Activated T-cell treated with anti-CD3 and anti-CD28 coated beads, Interleukin-2, amount 50 U/mL, for 48 hours (primary cell): ENCODE measurements at places on chromosomes 1 and 21.
A peak's percentile ranks its signal among the peaks of the same experiment; 100 is the strongest.

- no peak for DNase-seq
Observed at GRCh38 chr21:43890042-43890441, 25.0 kb downstream of the AGPAT3 start.

DNA sequence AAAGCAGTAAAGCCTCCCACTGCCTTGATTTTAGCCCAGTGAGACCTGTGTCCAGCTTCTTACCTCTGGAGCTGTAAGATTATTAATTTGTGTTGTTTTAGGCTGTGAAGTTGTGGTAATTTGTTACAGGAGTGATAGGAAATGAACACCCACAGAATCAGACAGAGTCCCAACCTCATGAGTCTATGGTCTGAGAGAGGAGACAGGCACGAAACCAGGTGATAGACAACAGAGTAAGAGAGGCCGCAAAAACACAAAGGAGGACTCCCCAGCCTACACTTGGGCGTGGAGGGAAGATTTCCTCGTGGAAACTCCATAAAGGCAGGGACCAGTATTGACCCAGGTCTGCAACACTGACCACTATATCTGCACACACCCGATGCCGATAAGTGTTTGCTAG is 234.6 kb upstream of the JUN start:
- DNase-seq, result no peak

DNA sequence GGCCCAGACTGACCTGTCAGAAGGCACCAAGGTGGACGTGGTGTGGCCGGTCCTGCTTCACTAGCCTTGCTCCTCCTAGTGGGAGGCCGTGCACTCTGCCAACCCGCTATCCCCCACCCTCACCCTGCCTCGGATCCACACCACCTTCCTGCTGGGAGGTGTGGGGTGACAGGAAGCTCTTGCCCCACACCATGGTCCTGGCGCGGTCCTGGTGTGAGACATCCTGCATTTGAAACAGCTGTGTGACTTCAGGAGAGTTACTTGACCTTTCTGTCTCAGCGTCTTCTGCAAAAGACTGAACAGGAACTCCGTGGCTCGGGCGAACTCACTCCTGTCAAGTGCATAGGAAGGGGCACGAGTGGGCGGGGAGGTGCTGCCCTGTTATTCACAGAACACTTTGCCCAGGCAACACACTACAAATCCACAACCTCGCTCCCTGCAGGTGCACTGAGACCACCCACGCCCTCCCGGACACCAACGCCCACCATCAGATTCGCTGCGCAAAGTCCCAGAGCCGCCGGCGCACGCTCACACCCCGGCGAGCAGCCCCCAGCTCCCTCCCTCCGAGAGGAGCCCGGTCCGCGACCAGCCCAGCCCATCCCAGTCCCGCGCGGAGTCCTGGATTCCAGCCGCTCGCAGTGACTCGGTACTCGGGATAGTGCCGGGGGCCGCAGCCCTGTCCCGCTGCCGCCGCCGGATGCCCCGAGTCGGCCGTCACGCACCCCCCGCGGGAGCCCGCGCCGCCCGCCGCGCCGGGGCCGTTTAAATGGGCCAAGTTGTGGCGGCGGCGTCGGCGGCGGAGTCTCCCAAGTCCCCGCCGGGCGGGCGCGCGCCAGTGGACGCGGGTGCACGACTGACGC is at the start of gene SAMD11:
TSS of gene SAMD11 (plus strand) at position 793 of the 860 bp plus-strand sequence. CDS start 509 bp downstream, outside the sequence.
- DNase-seq, result peak; percentile 71

GRCh38 chr1:119250299-119250698 is 109.8 kb upstream of the WARS2 start:
- DNase-seq, result no peak

- no peak for DNase-seq
Observed at GRCh38 chr1:152487871-152488270, 22.7 kb upstream of the LCE5A start.

GRCh38 chr1:209542585-209542984 is 40.9 kb upstream of the CAMK1G start:
- no peak for DNase-seq

DNA sequence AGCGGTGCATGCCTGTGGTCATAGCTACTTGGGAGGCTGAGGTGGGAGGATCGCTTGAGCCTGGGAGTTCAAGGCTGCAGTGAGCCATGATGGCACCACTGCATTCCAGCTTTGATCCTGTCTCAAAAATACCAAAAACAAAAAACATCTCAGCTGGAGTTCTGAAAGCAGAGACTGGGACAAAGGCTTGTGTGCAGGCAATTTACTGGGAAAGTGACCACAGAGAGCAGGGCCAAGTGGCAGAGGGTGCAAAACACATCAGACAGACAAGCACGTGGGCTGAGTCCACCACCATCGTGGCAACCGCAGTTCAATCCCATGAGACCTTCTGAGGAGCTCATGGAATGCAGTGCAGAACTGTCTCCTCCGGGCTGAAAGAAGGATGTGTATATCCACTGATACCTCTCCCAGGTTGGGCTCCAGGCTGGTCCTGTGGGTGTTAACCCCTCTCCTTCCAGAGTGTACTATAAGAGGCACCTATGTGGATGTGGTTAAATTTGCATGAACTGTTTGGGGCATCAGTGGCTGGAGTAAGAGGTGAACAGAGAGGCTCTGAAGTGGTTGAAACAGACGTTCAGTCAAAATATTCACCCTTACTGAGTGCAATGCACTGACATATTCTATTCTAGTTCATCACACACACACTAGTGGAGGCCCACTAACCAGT is 10.8 kb downstream of the PIGP start:
- no peak for DNase-seq

DNA sequence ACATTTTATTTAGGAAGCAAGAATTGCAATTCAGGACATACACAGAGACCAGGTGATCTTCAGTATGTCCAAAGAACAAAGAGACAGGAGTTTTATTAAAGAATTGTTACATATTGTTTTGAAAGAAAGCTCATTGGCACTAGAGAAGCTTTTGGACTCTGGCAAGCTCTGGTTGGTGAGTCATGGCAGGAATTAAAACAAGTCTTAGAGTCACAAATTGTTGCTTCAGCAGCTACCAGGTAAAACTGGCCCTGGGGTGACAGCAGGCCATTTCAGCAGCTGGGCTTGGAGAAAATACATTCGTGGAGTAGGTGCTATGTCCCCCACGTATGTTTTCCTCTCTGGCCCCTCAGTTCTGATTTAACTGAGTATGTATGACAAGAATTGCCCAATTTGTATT is 58.8 kb downstream of the MAP3K21 start:
- DNase-seq, result no peak

- no peak for DNase-seq
Observed at GRCh38 chr1:215277532-215277931, 195.0 kb downstream of the KCNK2 start.

DNA sequence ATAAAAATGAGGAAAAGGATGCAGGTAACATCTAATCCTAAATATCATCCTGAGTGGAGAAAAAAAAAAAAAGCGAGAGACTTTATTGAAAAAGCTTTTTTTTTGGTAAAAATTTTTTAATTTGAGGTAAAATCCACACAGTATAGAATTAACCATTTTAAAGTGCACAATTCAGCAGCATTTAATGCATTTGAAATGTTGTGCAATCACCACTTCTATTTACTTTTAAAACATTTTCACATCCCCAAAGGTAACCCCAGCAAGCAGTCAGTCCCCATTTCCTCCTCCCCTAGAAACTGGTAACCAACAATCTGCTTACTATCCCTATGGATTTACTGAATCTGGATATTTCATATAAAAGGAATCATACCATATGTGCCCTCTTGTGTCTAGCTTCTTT is 166.7 kb downstream of the TTLL7 start:
- no peak for DNase-seq

DNA sequence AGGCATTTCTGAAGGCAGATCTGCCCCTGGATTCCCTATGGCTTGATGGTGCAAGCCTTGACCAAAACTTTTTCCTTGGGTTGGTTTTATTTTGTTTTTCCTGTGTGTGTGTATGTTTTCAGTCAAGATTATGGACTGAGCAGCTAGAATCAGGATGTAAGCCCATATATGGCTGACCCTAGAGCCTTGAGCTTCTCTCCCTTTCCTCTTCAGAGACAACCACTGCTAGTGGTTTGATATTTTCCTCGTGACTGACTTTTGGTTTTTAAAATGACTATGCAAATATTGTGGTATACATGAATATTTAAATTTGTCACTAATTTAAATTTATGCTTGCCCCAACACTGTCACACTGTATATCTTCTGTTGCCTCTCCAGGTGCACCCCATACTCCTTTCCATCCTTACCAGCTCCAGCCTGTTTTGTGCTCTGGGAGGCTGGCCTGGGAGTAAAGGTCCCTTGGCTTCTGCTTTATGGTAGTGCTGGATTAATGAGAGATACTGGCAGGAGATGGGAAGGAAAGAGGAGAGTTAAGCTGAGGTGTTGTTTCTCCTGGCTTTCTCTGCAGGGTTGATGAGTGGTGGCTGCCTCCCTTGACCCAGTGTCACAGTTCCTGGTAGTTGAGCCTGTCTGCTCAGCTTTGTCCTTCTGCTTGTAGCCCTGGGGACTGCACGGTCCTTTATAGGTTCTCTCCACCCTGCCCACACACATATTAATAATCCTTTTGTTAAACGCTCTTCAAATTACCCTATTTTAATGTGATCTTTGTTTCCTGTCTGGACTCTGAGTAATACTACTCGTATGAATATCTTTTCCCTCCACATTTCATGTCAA is 44.4 kb downstream of the RWDD3 start:
- no peak for DNase-seq

DNA sequence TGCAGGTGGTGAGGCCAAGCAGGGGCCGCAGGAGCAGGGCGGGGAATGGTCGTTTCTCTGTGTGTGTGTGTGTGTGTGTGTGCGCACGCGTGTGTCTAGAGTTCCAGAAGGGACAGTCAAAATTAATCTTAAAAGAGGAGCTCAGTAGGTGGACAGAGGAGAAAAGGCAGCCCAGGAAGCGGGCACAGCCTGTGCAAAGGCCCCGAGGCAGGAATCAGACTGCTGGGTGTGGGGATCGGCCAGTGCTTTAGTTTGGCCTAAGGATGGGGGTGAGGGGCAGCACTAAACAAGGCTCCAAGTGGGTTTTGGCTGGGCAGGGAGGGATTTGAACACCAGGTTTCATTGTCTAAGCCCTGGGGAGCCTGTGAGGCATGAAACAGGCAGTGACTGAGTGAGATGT is 21.7 kb downstream of the EPHA8 start:
- no peak for DNase-seq

- DNase-seq, result no peak
Observed at GRCh38 chr1:118116909-118117308, 68.1 kb downstream of the SPAG17 start.

DNA sequence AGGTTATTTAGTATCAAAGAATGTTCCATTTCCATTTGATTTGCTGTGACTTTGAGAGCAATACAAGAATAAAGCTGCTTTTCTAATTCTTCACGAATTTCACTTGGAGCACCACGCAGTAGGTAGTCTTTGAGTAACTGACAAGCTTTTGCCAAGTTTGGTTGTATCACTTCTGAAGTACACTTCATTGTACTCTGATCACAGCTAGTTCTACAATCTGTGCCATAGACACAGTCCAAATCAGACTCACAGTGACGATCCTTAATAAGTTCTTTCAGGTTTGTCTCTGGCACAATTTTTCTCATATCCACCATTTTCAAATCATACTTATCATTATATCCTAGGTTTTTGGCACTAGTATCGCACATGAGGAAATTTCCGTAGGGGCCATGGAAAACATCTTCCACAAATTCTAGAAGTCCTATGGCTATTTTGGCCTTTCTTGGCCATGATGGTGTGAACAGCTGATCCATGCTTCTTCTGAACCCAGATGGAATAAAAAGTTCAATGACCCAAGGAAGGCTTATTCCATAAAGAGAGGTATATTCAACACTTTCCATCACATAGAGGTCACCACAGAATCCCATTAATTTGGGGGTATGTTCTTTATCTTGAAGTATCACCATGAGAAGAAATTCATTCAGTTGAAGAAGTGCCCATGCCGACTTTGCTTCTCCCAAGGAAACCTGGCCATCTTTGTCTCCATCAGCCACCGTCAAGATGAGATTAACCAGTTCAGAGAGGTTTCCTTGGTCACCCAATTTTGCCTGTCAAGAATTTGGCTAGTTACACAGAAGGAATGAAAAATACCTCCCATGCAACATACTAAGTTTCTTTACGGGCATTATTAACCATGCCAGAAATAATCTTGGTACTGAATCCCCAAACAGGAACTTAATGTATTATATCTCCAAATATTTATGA is 11.9 kb downstream of the RPL5 start:
- DNase-seq, result no peak

DNA sequence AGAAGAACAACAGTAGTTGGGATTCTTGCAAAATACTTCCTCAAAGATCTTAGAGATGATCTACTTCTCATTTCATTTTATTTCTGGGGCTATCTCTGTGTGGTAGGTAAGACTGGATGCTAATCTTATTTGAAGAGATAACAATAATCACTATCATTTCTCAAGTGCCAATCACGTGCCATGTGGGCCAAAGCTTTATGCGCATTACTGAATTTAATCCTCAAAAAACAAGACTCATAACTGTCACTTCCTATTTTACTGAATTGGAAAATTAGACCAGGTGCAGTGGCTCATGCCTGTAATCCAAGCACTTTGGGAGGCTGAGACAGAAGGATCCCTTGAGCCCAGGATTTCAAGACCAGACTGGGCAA is 121.7 kb downstream of the KCNN3 start:
- no peak for DNase-seq

DNA sequence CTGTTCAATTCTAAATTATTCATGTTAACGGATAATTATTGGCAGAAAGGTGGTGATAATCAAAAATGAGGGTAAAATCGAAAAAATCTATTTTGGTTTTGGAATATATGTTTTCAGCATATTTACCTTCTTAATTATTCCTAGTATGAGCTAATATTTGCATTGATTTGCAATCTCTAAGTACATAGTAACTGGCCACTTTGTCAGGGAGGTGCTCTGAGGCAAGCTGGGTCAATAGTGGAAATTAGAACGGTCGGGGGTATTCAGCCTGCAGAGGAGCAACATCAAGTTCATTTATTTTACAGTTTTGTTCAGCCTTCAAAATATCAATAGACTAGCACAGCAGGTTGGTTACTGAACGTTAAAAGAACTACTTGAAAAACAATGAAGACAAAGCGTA is 1.8 kb downstream of the OTUD7B start:
- DNase-seq, result no peak

- DNase-seq, result no peak
Observed at GRCh38 chr21:16900685-16901084, 612.2 kb upstream of the CXADR start.

GRCh38 chr1:50633465-50633864 is 210.2 kb upstream of the DMRTA2 start:
- no peak for DNase-seq

DNA sequence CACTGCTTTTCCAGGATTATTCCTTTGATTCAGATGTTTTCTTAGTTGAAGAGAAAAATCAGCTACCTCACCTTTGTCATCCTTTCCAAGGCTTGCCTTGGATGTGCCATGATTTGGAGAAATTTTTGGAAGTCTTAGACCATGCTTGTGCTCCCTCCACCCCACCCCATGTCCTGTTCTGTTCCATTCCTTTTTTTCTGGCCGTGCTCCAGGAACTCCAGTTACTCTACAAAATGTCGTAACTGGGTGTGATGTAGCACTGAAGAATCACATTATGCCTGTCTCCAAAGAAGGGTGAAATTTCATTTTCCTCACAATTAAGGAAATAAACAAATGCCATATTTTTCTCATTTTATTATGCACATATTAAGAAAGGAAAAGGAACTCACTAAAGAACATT is 217.8 kb upstream of the ZRANB2 start:
- DNase-seq, result no peak
